ENCODE measurements at places on chromosomes 7 and 10.

- DNase-seq = no peak
Measured at GRCh38 chr10:72503241-72503640, 122.6 kb downstream of the MICU1 start.

DNA sequence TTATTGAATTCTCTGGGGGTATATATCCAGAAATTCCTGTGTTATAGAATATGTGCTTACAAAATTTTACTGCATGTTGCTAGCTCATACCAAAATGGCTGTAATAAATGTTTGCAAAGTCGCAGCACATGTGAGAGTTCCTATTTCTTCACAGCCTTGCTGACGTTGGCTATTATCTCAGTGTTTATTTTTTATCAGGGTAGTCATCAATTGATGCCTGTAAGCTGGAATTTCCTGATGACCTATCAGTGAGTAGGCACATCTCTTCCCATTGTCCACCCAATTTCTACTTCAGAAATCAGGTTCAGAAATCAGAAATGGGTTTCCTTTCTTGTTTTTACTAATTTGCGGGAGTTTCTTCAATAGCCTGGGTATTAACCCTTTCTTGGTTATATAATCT is 268.1 kb upstream of the FZD8 start:
- no peak for DNase-seq

GRCh38 chr10:107157071-107157470 is 7.4 kb downstream of the SORCS1 start:
- no peak for DNase-seq

GRCh38 chr10:44016589-44017482 is 368.1 kb downstream of the CXCL12 start:
- DNase-seq = no peak

DNA sequence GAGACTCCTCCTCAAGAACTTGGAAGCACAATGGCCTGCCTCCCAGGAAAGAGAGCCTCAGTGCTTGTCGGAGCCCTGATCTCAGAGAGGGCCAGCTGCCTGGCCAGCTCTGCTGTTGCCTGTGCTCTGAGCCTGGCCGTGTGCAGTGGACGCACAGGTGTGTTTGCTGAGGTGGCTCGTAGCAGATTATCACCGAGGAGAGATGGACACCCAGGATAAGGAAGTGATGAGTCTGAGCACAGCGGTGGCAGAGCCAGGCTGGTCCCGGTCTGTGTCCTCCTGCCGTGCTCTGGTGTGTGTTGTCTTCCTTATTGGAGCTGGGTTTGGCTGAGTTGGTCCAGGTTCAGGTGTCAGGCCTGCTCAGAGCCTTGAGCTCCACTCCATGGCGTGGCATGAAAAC is 208.5 kb downstream of the EBF3 start:
- DNase-seq = no peak

DNA sequence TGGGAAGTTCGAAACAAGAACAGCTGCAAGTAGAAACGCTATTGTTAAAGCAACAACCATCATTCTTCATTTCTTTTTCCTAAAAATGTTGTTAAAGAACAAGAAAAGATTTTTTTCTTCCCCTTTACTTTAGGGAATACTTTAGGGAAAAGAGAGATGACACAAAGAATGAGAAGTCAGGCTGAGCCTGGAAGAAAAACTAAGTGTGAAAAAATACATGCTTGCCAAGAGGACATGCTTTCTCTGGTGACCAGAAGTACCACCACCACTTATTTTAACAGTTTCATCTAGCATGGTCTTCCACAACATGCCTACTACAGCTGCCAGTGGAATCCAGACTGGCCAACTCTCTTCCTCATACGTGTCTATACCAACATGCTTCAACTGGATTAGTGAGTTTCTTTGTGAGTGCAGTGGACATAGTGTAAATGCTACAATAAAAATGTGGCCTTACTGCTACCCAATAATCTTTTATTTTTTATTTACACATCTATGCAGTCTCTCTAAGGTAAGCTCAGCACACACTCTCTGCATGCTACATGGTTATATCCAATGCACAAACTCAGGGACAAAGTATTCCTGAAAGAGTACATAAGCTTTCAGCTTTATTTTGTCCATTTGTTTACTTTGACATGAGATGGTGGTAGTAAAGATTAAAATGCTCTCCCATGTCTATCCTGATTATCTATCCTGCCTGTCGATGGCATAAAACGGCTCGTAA is 196.2 kb downstream of the TAX1BP1 start:
- no peak for DNase-seq

DNA sequence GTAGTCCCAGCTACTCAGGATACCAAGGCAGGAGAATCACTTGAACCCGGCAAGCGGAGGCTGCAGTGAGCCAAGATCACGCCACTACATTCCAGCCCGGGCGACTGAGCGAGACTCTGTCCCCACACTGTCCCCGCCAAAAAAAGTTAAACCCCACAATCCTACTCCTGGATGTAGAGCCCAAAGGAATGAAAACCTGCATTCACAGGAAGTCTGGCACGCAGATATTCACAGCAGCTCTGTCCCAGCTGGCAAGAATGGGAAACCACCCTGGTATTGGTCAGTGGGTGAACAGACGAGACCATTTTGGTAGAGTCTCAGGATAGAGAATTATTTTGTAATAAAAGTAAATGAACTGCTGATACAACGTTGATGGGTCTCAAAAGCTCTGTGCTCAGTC is 225.2 kb downstream of the MAD1L1 start:
- no peak for DNase-seq

DNA sequence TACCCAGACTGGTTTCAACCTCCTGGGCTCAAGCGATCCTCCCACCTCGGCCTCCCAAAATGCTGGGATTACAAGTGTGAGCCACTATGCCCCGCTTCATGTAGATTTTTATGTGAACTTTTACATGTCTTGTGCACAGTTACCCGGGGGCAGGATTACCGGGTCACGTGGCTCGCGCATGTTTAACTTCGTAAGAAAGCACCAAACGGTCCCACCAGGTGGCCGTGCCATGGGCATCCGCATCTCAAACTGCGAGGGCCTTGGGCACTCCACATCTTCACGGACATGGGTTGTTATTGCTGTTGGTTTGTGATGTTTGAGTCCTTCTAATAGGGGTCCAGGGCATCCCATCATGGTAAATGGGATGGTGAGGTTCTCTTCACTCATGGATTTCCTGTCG is 636.6 kb upstream of the FOXK1 start:
- no peak for DNase-seq

- peak; percentile 77 for DNase-seq
Measured at GRCh38 chr10:79196470-79197461, 128.0 kb downstream of the ZMIZ1 start.

- DNase-seq = no peak
Measured at GRCh38 chr7:121113288-121113687, 124.8 kb downstream of the CPED1 start.

DNA sequence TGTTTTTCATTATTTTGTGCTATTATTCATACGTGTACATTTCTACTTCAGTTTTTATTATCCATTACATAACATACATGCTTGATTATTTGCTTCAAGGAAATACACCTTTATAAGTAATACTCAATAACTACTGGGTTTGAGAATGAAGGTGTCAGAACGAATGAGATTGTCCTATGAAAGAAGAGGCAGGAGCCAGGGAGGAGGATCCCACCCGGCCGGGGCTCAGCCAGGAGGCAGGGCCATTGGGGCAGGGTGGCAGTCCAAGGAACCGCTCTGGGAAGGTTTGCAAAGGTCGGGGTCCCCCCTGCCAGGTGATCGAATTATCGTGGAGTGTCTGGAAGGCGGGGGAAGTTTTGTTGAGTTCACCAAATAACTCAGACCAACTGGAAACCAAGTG is 9.1 kb downstream of the TRIM56 start:
- no peak for DNase-seq

DNA sequence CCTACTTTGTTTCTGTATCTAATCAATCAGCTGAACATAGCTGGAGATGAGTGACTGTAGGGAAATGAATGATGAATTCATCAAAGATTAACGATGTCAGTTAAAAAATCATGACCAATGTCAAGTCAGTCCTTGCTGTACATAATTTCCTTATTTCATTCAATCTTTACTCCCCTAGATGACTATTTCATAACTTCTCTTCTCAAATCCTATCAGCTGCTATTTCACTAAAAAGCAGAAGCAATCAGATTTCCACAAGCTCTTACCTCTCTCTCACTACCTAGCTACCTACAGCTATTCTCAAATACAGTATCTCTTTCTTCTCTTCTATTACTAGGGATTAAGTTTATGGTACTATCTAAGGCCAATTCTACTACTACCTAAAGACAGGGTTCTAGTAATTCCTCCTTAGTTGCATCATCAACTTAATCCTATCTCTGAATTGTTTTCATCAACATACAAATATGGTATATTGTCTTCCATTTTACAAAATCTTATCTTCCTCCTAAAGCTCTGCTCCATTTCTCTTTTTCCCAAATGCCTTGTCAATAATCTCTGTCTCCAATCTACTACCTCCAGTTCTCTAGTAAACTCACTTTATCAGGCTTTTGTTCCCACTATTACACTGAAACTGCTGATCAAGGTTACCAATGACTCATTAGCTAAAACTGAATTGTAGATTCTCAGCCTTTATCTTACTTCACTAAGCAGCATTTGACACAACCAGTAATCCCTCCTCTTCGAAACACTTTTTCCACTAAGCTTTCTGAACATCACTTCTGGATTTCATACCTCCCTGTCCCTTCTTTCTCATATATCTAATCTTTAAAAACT is 28.4 kb downstream of the JMJD1C start:
- DNase-seq = no peak

DNA sequence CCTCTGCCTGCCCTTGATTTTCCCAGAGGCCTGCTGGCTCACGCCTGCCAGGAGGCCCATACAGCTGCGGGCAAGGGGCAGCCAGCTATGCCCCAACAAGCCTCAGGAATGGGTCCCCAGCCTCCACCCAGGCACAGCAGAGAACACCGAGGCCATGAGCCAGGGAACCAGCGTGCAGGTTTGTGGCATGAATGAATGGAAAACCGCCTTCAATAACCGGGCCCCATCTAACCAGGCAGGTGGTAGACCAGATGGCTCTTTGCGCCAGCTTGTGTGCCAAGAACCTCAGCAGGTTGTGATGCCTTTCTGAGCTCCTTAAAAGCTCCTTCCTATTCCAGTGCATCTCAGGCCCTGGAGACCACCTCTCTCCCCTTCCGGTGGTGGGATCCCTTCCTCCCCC is 50.2 kb downstream of the ELFN1 start:
- DNase-seq = no peak

DNA sequence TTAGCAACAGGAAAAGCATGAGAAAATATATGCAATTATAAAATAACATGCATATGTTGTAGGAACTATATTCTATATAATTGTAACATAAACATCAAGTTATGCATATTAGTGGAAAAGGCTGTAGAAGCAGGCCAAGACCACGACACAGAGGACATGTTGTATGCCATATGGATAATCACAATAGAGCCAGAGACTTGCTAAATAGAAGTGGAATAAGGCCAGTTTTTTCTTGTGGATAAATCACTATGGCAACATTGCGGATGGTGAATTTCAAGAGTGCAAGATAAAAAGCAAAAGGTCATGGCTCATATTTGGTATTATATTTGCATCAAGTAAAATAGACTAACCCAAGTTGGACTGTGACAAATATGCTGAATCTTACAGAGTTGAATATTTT is 93.0 kb downstream of the PCDH15 start:
- DNase-seq = no peak

- DNase-seq = no peak
Measured at GRCh38 chr10:48236199-48236621, 38.3 kb downstream of the FRMPD2 start.

DNA sequence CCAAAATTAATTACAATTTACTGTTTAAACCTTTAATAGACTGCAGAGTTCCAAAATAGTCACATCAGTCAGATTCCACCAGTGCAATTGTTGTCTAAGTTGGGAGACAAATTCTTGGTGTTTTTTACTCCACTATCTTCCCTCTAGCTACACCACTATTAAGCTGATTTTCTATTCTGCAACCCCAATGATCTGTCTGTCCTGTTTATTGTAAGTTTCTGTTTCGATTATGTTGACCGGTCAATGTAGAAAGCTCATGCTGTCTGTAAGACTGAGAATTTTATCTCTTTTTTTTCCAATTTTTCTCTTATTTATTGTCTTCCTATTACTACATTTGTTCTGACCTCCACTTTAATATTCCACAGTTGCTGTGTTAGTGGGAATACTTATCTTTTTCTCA is 557.5 kb downstream of the SH2D4B start:
- no peak for DNase-seq

DNA sequence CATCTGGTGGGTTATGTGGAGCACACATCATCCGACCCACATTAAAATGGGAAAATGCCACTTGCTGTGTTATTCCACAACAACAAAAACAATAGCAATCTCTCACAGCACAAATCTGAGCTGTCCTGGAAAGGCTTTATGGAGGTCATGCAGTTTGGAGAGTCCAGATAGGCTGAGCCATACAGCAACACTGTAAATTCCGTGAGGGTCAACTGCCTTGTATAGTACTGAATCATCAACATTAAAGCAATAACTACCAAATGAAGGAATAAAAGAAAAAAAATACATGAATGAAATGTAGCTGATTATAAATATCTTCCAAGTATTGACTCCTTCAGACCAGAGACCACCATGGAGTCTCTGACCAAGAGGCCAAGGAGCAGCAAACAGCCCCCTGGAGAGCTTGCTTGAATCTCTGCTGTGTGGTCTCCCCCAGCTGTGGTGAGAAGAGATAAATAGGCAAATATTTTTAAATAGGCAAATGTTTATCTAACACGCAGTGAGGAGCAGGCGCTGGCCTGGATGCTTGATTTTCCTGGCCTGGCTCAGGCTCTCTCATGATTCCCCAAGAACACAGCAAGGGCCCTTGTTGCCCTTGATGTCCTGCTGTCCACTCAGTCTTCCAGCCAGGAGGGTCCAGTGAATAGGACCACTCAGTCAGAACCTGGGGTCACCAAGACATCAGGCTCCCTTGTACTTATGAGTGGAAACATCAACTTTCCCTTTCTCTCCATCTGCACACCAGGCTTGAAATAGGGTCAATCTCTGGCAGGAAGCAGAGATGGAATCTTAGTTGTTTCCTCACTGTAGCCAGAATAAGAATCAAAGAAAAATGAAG is 1021.3 kb downstream of the XPNPEP1 start:
- no peak for DNase-seq

- no peak for DNase-seq
Measured at GRCh38 chr7:51214098-51214497, 102.5 kb downstream of the COBL start.

GRCh38 chr7:6026011-6026819 is 5.0 kb upstream of the ANKRD61 start:
- peak; percentile 42 for DNase-seq

- DNase-seq = no peak
Measured at GRCh38 chr10:113273181-113274163, 279.4 kb upstream of the HABP2 start.

GRCh38 chr7:37352974-37353948 is 95.4 kb downstream of the ELMO1 start:
- DNase-seq = no peak

- DNase-seq = no peak
Measured at GRCh38 chr10:11721806-11722205, 20.4 kb upstream of the ECHDC3 start.
